ENCODE measurements at places on chromosomes 11 and 22.
A peak's percentile ranks its signal among the peaks of the same experiment; 100 is the strongest.

DNA sequence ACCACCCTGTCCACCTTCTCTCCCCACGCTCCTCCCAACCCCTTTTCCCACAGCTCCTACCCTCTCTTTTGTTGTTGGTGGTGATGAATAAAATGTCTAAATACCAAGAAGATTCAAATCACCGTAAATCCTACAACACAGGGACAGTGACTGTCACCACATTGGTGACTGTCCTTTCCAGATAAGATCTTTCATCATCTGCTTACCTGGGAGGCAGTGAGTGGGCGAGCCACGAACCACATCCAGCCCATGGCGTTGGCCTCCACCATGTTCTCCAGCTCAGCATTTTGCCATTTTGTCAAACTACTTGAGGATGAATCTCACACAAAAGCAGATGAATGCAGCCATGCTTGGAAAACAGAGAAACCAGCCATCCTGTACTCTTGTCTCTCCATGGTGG lies 6.7 kb upstream of the CYTH4 start:
- no peak for DNase-seq

- peak; percentile 52 for DNase-seq
These were observed 26.9 kb downstream of the SUSD2 start for GRCh38 chr22:24208012-24208749.

- DNase-seq, result no peak
These were observed 46.6 kb upstream of the FADD start for GRCh38 chr11:70156291-70157037.

DNA sequence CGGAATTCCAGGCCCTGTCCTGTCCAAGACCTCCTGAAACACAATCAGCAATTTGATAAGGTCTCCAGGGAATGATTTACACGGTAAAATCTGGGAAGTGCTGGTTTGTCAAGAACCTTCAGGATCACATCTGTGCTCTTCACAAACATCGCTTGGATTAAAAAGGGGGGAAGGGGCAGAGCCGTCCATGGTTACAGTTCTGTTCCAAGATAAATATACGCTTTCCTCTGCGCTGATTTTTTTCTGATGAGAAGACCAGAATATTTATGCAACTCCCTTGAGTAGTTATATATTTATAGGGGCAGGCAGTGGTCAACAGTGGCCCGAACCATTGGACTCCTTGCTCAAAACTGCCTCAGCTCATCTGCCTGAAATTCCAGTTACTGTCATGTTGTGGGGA lies 9.2 kb upstream of the APOL5 start:
- no peak for DNase-seq

- no peak for DNase-seq
These were observed 301.2 kb downstream of the OR4C45 start for GRCh38 chr11:50333861-50334260.

- DNase-seq, result no peak
These were observed 22.4 kb downstream of the DUSP8 start for GRCh38 chr11:1549338-1550330.

GRCh38 chr11:22415476-22415875 lies 77.3 kb downstream of the SLC17A6 start:
- DNase-seq, result no peak

- peak; percentile 18 for DNase-seq
These were observed 69.1 kb downstream of the NAT10 start for GRCh38 chr11:34174412-34175041.

- no peak for DNase-seq
These were observed 48.7 kb upstream of the FDX1 start for GRCh38 chr11:110380836-110381622.

DNA sequence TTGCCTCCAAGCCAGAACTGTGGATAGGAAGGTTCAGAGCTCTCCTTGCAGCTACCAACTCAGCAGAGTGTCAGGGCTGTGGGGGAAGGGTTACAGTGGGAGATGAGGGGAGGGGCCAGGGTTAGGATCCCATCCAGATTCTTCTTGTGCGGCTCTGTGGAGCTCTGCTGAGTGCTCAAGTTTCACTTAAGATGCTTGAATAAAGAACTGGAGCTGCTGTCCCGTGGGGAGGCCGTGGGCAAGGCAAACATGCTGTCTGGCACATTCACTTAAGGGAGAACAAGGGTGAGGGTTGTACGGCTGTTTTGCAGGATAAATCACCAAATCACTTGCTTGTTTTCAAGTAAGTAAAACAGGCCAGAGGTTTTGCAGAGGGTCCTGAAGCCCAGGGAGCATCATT lies 197.1 kb downstream of the FAM76B start:
- DNase-seq, result no peak

DNA sequence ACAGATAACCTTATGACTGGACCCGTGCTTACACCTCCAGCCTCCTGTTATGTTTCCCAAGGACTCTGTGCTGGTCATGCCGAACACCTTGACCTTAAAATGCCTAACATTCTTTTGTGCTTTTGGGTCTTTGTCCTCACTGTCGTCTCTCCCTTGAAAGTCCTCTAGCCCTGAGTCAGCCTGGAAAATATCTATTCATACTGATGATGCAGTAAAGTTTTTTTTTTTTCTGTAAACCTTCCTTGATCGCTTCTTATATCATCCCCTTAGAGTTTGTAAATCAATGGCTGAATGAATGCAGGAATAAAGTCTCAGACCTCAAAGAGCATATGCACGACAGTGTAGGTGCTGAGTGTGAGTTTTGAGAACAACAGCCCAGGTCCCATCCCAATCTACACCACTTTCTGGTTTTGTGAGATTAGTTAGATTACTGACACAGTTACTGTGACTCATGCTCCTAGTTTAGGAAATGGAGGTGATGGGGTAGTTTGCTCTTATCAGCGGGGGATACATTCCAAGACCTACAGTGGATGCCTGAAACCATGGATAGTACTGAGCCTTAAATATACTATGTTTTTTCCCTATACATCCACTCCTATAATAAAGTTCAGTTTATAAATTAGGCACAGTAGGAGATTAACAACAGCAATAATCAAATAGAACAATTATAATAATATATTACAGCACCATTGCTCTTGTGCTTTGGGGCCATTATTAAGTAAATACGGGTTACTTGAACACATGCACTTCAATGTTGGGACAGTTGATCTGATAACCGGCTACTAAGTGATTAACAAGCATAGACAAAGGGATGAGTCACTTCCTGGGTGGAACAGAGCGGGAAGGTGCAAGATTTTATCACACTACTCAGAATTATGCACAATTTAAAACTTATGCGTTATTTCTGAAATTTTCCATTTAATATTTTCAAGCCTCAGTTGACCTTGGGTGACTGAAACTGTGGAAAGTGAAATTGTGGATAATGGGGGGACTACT lies 8.6 kb downstream of the TCN1 start:
- DNase-seq, result no peak

GRCh38 chr11:130603335-130603906 lies 155.0 kb downstream of the ADAMTS15 start:
- DNase-seq, result no peak

GRCh38 chr11:116931206-116931953 lies 94.0 kb upstream of the APOA1 start:
- no peak for DNase-seq

DNA sequence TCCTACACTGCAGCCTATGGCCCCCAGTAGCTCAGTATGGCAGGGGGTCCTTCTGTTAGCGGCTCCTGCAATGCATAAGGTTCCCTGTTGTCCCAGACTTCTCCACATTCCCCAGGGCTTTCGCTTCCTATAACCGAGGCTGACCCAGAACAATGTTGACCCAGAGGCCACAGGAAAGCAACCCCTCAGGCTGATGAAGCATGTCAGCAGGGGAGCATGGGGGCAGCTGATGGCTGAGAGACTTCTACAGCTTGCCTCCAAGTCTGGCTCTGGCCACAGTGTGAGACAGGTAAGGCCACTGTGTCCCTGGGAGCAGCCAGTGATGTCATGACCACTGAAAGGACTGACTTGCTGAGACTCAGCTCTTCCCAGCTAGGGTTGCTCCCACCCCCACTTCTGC lies 12.5 kb upstream of the PPFIBP2 start:
- no peak for DNase-seq

DNA sequence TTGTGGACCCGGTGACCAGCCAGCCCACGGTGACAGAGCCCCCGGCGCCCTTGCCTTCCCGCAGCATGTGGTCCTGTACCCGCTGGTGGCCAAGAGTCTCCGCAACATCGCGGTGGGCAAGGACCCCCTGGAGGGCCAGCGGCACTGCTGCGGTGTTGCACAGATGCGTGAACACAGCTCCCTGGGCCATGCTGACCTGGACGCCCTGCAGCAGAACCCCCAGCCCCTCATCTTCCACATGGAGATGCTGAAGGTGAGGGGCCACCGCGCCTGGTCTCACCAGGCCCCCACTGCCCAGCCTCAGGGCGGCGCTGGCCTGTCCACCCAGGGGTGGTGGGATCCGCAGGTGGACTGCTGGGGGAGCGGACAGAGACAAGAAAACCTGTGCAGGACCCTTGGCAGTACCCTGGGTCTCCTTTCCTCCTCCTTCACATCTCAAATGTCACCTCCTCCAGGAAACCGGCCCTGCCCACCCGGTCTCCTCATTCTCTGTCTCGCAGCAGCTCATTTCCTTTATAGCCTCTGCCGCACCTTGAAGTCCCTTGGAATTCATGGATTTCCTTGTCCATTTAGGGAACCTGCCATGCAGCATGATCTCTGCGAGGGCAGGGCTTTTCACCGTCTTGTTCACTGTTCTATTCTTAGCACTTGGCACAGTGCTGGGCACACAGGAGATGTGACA lies 6.5 kb downstream of the AIP start:
- no peak for DNase-seq

GRCh38 chr11:83039566-83039965 lies 32.1 kb downstream of the RAB30 start:
- no peak for DNase-seq

GRCh38 chr11:35148163-35148837 lies 9.3 kb downstream of the CD44 start:
- DNase-seq, result no peak

DNA sequence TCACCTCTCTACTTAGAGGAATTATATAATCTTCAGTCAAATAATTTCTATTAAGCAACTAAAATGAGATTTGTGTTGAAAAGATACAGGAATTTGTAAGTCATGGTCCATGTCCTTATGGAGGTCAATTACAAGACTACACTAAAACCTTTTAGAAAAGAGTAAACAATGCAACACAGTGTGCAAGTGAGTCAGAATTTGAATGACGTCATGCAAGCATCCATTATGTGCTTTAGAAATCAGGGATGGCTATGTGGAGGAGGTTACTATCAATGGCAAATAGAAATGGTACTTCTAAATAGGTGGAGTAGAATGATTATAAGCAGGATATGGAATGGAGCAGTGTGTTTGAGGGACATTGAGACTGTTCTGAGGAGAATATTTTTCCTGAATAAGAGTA lies 16.6 kb downstream of the OR10D3 start:
- DNase-seq, result no peak

DNA sequence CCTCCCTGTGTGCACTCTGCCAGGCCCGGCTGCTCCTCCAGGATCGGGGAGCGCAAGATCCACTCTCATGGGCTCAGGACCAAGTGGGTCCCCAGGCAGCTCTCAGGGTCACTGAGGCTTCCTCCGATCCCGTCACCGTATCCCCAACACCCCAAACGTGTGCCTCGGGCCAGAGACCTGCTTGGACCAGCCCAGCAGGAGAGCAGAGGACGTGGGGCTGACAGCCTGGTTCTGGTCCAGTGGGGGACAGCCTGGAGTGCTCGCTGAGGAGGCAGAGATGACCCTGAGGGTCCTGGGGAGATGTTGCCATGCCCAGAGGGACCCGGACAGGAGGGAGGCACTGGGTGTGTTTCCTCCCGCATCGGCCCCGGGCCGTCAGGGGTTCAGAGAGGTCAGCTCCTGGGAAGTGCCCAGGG lies 1402.6 kb downstream of the BRD1 start:
- DNase-seq, result no peak

GRCh38 chr22:42553475-42554361 lies at the start of gene SERHL2:
Gene SERHL2, plus strand, starts transcription at chr22:42553956. Its CDS starts 65 bp downstream, at chr22:42554021.
- DNase-seq, result peak; percentile 48

GRCh38 chr11:92594251-92594650 lies 369.6 kb downstream of the FAT3 start:
- no peak for DNase-seq

GRCh38 chr22:26845021-26845743 lies 187.8 kb downstream of the MIAT start:
- no peak for DNase-seq

GRCh38 chr22:46977656-46978343 lies 215.3 kb downstream of the TBC1D22A start:
- DNase-seq, result no peak

- DNase-seq, result no peak
These were observed 988 bp upstream of the FLI1 start for GRCh38 chr11:128692753-128693415.

GRCh38 chr11:117457835-117458234 lies 130.2 kb downstream of the CEP164 start:
- DNase-seq, result no peak

DNA sequence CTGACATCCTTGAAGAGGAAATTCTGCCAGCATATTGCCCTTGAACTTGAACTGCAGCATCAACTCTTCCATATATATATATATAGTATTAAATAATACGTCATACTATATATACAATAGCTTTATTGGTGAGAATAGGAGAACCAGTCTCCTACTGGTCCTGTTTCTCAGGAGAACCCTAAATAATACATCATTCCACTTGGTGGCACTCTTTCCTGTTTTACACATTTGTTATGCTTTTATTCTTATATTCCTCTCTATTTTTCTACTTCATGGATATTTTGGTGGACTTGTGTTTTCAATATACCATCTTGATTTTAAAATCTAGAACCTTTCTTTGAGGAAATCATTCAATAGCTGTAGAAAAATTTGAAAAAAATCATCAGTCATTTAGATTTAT lies 193.3 kb downstream of the TRPC6 start:
- DNase-seq, result no peak

GRCh38 chr22:20671409-20672081 lies 102.4 kb upstream of the SERPIND1 start:
- DNase-seq, result no peak
